ENCODE measurements at places on chromosomes 1 and 21.
A peak's percentile ranks its signal among the peaks of the same experiment; 100 is the strongest.

- DNase-seq: no peak
Observed at GRCh38 chr1:229384822-229385221, 42.0 kb upstream of the CCSAP start.

GRCh38 chr1:3076363-3076740 lies 7.3 kb downstream of the PRDM16 start:
- no peak for DNase-seq

- DNase-seq: no peak
Observed at GRCh38 chr1:107990606-107991005, 25.6 kb upstream of the VAV3 start.

DNA sequence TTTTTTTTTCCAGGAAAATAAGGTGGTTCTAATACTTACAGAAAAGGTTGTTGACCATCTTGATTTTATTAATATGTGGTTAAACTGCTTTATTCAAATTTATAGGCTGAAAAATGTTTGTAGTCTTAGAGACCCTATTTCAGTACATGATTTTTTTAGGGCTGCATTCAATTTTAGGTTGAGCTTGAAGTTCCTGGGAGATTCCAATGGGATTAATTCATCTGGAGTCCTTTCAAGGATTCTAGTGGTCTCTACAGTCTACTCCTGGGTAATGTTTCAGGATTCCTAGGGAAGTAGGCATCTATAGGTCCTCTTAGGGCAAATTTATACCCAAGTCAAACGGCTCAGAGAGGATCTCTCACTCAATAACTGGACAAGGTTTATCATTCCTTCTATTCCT lies 126.7 kb downstream of the HMCN1 start:
- no peak for DNase-seq

- peak; percentile 53 for DNase-seq
Observed at GRCh38 chr1:155529929-155530328, 32.7 kb downstream of the ASH1L start.

DNA sequence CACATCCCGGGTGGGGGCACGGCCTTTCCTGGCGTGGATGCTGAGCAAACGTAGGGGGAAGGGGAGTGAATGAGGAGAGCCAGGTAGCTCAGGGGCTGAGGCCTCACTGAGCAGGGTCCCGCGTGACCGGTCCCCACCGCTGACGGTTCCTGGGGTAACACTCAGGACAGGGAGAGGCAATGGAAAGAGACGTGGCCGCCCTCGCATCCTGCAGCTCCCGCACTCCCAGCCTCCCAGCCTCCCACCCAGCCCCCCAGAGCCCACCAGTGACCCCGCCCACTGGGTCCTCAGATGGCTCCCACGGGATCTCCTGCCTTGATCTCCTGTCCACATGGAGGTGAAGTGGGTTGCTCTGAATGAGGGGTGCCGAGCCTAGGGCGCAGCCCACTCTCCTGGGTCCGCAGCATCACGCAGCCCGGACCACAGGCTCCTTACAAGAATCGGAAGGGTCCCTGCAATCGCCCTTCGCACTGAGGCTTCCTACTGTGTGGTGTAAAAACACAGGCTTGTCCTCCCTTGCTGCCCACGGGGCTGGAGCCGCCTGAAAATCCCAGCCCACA lies 2.4 kb downstream of the TSPEAR start:
- DNase-seq: no peak

GRCh38 chr1:2476061-2476999 lies at the start of gene PLCH2:
Gene PLCH2 (plus strand): TSS chr1:2476289. CDS start chr1:2476589, 300 bp downstream.
- DNase-seq: no peak

DNA sequence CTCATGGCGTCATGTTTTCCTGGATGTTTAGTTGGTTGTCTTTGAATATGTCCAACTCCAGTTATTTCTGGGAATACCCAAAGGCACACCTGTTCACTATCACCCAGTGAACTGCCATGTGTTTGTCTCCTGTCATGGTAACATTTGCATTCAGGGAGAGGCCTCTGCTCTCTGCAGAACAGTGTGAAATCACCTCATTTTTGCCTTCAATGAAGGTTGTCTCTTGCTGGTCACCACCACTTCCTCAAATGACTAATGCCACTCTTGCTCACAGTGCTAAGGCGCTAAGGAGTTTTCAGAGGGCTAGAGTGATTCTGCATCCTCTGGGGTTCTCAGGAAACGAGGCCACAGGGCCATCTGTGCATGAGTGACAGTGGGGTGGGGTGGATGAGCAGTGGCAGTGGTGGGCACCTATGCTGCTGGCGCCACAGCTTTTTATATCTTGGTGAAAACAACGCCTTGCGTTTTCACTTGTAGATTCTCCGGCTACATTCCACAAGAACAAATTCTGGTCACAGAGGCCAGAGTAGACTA lies 60.0 kb upstream of the ATP5PO start:
- DNase-seq: peak; percentile 83

GRCh38 chr1:78649628-78650027 lies at the start of gene IFI44:
Gene IFI44 (plus strand): TSS chr1:78649831. CDS start chr1:78650196, 365 bp downstream.
- DNase-seq: peak; percentile 63

DNA sequence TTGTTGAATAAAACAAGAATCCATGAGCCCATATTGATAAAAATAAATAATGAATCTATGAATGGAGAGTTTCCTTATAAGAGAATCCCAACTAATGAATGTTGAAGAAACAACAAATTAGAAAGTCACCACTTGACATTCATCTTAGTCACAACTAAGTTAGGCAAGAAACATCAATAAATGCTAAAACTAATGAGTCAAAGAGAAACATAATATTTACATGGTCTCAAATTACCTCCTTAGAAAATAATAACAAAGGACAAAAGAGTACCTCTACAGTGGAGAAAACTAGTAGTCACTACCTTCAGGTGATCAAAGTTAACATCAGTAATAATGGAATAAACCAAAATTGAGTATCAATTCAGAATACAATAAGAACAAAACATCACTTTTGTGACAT lies 93.5 kb downstream of the AKT3 start:
- no peak for DNase-seq

DNA sequence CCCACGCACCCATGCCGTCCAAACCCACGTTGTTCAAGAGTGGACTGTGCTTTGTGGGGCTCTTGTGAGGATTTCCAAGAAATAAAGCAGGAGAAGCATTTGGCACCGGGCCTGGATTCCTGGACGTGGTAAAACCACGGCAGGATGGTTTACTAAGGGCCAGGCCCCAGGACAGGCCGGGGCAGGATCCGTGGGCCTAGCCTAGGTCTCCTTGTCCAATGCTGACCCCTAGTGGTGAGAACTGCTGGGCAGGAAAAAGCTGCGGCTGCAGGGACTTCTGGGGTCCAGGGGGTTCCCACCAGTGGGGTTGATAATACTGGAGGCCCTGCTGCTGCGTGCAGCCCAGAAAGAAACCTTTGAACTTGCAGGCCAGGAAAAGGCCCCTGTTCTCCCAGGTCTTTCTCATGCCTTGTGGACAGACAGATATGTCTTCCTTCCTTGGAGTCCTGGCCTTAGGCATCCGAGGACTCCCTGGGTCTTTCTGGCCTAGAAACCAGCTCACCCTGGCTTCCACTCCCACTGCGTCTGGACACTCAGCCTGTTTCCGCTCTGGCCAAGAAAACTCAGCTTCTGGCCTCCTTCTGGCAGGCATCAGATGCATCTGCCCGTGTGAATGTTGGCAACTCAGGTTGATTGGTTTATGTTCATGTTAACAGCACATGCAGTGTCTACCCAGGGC lies 106.9 kb upstream of the TMEM51 start:
- DNase-seq: peak; percentile 38

DNA sequence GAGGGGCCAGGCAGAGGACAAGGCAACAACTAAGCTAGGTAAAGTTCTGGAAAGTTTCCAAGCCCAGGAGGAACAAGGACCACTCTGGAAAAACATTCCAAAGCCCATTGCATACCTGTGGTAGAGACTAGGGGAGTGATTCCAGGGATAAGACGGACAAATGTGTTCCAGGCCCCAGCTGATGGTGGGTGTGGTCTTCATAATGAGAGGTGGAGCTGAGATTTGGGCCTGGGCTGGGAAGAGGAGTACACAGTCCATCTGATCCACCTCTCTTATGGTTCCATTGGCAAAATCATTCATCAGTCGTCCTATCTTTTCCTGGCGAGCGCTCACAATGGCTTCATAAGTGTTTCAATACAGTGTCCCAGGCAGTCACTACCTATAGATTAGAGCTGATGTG lies 4.5 kb downstream of the KLHDC7A start:
- no peak for DNase-seq

DNA sequence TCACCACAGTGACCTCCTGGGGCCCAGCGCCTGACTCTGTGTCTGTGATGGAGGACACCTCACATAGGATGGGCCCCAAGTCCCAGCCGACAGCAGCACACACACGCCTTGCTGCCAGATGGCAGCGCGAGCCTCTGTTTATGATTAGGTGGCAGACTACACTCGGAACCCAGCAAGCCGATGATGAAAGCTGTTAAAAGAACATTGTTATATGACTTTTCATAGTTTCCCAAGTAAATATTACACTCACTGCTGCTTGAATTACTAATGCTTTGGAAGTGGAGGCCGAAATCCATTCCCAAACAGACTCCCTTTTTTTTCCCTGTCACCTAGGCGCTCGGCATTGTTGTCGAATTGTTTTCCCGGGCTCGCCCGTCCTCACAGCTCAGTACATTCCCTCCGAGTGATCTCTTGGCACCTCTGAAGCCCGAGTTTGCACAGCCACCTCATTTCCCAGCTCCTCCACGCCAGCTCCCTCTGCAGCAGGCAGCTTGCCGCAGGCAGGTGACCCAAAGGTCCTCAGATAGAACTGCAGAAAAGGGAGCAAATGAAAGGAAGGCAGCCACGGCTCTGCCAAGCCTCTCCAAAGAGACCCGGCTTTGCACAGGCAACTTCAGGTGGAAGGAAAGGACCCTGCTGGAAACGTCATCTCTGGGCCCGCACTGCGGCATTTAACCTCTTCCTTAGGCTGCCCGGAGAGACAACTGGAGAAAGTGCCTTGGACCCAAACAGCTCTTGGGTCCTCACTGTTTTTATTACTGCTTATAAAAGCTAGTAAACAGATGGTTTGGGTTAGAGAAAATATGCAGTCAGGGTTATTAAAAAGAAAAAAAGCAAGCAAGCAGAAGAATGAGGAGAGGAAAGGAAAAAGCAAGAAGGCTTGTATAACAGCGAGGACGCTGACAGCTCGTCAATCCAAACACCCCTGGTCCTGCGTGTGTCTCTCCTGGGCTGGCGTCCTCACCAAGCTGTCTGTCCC lies 72.2 kb upstream of the SLC25A33 start:
- DNase-seq: no peak

DNA sequence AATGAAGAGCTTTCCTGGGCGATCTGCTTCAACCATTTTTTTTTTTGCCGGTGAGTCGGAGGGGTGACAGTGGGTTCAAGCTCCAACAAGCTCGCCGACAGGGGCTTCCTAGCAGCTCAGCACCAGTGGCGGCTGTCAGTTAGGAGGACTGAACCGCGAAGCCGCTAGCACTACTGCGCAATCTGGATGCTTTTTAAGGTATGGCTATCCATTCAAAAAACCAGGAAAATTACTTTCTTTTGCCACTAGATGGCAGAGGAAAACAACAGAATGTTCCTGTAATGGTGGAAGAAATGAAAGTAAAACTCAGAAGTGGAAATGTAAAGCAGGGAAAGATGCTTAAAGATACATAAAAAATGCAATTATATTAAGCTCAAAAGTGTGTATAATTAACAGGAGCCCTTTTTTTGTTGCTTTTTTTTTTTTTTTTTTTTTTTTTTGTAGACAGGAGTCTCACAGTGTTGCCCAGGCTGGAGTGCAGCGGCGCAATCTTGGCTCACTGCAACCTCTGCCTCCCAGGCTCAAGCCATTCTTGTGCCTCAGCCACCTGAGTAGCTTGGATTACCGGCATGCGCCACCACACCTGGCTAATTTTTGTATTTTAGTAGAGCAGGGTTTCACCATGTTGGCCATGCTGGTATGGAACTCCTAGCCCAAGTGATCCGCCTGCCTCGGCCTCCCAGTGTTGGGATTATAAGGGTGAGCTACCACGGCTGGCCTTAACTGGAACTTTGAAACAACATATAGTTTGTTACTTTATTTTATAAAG lies 8.5 kb downstream of the KYAT3 start:
- DNase-seq: peak; percentile 45

DNA sequence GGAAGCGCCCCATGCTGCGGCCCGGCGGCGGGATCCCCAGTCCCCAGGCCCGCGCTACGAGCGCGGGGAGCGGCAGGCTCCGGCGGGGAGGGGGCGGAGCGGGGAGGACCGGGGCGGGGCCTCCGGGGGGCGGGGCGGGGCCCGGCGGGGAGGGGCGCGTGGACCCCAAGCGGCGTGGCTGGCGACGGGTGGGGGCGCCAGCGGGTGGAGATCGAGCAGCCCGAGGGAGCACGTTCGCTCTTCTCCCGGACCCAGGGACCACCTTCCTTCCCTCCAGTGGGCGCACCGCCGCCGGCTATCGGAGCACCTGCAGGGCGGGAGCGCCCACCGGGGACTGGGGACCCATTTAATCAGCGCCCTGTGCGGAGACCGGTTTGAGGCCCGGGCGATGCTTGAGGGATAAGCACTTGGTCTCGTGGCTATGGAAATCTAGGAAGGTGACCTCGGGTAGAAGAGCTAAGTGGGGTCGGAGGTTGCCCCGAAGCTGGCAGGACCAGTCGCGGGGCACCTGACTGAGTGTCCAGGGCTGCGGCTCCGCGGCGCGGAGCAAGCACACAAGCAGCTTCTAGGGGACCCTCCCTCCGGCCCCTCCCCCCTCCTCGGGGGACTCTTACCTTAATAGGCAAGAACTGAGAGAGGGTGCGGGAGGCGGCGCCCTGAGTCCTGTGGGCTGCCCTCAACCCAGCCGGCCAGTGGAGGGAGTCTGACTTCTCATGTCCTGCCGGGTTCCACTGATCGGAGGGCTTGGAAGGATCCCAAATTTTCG lies at the start of gene TSPAN2:
TSPAN2 (minus strand) TSS at position 84 of the 766 bp plus-strand sequence; CDS start at position 13, 71 bp downstream.
- no peak for DNase-seq

GRCh38 chr1:153571706-153572105 lies 6.1 kb upstream of the S100A2 start:
- DNase-seq: no peak

- DNase-seq: no peak
Observed at GRCh38 chr1:188062456-188062855, 1233.7 kb downstream of the PLA2G4A start.

DNA sequence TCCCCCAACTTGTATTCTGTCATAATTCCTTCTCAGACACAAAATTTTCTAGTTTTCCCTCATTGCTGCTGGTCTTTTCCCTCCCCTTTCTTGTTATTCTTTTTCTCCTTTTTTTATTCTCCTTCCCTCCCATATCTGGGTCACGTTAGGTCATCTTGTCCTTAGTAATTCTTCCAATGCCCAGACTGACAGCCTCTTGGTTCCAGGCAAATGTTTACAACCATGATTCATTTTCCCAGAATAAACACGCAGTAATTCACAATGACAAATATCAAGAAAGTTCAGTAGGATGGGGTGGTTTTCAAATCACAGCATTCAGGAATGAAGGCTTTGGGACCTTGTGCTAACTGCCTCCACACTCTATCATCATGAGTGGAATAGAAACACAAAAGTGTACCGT lies 25.2 kb downstream of the NHLH2 start:
- DNase-seq: no peak

GRCh38 chr1:109296782-109297181 lies 10.0 kb downstream of the MYBPHL start:
- no peak for DNase-seq

- DNase-seq: no peak
Observed at GRCh38 chr1:230705289-230706019, 8.5 kb downstream of the AGT start.

DNA sequence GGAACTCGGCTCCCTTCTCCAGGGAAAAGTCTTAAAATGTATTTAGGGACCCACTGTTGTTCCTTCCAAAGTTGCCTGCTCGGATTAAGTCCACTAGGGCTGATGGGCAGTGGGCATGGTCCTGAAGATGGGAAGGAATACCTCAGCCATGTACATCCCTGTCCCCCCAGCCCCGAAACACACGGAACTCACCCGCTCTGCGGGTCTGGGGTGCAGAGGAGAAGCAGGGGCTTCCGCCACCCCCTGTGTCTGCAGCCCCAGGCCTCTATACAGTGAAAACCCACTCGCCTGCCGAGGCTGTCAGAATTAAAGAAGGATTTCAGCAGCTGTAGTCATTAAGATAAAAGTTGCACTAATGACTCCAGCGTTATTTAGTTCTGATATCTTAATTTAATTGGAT lies 212.6 kb upstream of the VAMP3 start:
- no peak for DNase-seq
